ENCODE measurements at places on chromosomes 12 and 14.

- no peak for DNase-seq
These were observed 101.3 kb downstream of the HMGA2 start for GRCh38 chr12:65925626-65926025.

- peak; percentile 61 for DNase-seq
These were observed 1.5 kb upstream of the SLC25A47 start for GRCh38 chr14:100321473-100322137.

- DNase-seq, result peak; percentile 62
These were observed 70.0 kb upstream of the VPS33A start for GRCh38 chr12:122336015-122336946.

DNA sequence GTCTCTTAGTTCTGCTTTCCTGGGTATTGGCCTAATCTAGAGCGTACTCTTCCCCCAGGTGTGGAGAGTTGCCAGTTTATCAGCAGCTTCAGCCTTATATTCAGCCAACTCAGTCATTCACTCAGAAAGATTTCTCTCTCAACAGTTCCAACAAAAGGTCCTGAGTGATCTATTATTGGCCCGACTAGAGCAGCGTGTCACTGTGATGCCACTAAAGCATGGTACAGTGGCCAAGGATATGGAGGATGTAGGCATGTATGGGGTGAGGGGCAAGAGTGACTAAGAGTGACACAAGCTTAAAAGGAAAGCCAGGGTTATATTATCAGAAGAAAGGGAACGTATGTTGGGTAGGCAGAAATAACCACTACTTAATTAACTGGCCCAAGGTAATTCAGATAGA is 4.8 kb downstream of the NOPCHAP1 start:
- no peak for DNase-seq

DNA sequence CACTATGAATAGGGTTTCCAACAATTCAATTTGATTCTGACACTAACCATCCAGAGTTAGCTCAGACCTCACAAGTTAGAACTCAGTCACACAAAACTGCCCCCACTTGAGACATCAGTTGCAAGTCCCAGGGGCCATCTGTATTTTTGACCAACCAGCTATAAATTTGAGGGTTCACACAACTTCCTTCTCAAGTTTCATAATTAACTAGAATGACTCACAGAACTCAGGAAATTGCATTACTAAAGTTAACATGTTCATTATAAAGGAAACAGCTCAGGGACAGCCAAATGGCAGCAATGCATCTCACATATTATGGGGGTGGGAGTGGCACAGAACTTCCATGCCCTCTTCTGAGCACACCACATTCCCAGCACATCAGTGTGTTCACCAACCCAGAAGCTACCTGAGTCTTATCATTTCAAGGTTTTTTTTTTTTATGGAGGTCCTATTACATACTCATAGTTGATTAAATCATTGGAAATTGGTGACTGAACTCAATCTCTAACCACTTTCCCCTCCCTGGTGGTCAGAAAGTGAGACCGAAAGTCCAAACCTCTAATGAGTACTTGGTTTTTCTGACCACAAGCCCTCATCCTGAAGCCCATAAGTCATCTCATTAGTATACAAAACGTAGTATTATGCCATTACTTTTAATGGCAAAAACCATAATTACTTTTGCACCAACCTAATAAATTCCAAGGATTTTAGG is 1721.5 kb upstream of the SEL1L start:
- DNase-seq, result no peak

GRCh38 chr12:27469176-27469736 is 22.7 kb downstream of the SMCO2 start:
- no peak for DNase-seq

GRCh38 chr14:67564236-67564635 is 31.1 kb downstream of the PLEKHH1 start:
- no peak for DNase-seq

DNA sequence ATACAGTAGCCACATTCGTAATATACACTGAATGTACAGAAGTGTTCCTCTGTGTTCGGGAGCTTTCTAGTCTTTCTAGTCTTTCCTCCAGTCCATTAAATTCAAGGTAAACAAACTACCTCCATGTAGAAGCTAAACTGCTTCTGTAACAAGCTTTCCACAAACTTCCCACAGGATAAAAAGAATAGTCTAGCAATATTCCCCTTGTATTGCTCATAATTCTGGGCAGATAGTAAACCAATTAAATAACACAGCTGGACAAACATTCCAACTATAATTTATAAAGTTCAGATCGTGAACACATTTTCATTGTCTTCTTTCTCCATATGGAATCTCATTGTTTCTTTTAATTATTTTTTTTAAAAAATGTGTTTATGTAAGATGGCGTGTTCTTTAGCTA is 307.2 kb downstream of the AEBP2 start:
- DNase-seq, result no peak

DNA sequence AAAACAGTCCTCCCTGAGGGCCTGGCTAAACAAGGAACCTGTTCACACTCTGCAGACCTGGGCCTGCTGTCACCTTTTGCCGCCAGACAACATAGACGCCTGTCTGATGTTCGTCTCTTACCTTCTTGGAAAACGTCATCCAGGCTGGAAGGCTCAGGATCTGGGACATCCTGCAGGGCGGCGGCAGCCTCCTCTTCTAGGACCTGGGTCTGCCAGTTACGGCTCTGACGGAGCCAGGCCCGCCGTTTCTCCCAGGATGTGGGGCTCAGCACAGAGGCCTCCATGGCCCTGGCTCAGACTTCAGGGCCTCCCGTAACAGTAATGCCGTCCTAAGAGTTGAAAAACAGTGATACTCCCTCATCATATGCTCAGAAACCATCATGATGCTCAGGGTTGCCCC is 10.3 kb downstream of the TESPA1 start:
- no peak for DNase-seq

GRCh38 chr12:128662101-128662500 is 161.7 kb downstream of the SLC15A4 start:
- no peak for DNase-seq

GRCh38 chr12:67681941-67682620 is 33.5 kb downstream of the DYRK2 start:
- no peak for DNase-seq

GRCh38 chr14:99568567-99569560 is 35.1 kb downstream of the CCDC85C start:
- peak; percentile 69 for DNase-seq
